CD8-positive, alpha-beta T cell (primary cell): ENCODE measurements at places on chromosomes 12 and 14. TPM values are rescaled to one million over a fixed set of nuclear protein-coding genes. Genes with fewer than 3 reads are reported as not detected.

- no peak for DNase-seq
Observed at GRCh38 chr12:131188131-131189050, 234.7 kb downstream of the ADGRD1 start.

Gene RNASE7
- total RNA-seq: not detected

DNA sequence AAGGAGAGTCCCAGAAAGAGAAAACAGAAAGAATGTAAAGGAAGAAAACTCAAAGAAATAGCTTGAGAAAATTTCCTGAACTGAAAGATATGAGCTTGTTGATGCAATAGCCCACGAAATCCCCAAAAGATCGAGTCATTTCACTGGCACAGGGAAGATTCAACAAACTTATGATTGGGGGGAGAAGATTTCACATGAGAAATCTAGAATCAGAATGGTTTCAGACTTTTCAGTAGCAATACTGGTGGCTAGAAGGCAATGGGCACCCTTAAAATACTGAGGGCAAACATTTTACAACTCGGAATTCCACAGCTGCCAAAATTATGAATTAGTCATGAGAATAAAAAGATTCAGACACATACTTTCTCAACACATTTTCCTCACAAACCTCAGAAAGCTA is 8.9 kb upstream of the KRT7 start:
- DNase-seq: no peak

DNA sequence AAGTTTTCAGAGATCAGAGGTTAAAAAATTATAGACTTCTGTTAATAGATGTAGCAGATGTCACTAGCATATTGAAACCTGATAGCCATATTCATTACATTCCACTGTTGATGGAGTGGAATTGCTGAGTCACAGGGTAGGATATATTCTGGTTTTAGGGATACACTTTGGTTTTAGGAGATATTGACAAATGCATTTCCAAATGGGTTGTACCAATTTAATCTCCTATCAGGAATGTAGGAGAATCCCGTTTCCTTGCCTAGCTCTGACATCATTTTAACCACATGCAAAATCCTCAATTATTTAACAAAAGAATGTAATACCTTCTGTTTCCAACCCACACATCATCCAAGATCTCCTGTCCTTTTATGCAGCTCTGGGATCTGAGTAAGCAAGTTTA is 30.7 kb upstream of the ESR2 start:
- no peak for DNase-seq

Gene KRT72
- 5.6 TPM for total RNA-seq

Gene SERPINA9
- total RNA-seq: not detected

DNA sequence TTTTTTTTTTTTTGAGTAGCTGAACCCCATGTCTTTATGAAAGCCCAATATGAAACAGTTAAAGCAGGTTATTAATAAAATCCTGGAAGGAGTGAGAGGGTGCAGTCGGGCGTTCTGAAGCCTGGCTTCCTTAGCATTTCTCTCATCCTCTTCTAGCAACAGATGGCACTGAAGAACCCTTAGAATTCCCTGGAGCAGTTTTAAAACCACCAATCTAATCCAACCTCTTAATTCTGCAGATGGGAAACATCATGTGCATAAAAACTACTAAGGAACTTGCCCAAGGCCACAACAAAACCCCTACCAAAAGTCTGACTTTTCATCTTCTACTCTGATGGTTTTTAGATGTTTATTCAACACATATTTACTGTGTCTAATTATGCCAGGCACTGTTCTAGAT is 25.2 kb downstream of the PRDM4 start:
- DNase-seq: no peak

- DNase-seq: no peak
Observed at GRCh38 chr14:38790916-38791315, 312.1 kb downstream of the SEC23A start.

Gene KCTD10
- total RNA-seq: 26.2 TPM

- no peak for DNase-seq
Observed at GRCh38 chr12:1595690-1596347, 1.4 kb upstream of the FBXL14 start.

Gene DPPA3
- not detected for total RNA-seq

DNA sequence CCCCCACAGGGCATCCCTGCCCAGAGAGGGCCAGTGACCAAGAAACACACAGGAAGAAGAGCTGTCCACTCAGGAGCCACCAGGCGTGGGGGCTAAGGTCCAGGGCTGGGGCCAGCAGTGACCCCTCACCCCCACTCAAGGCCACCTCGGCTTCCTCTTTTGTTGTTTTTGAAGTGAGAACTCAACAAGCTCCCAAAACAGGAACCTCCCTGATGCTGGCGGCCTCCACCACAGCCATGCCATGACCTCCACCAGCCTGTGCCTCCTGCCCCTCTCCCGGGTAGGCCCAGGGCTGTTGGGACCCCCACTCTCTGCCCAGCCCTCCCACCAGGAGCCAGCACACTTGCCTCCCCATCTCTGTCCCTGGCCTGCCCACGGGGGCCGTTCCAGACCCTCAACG is 7.8 kb downstream of the AKT1 start:
- no peak for DNase-seq

GRCh38 chr14:67703997-67704396 is 2.3 kb downstream of the RDH12 start:
- no peak for DNase-seq

DNA sequence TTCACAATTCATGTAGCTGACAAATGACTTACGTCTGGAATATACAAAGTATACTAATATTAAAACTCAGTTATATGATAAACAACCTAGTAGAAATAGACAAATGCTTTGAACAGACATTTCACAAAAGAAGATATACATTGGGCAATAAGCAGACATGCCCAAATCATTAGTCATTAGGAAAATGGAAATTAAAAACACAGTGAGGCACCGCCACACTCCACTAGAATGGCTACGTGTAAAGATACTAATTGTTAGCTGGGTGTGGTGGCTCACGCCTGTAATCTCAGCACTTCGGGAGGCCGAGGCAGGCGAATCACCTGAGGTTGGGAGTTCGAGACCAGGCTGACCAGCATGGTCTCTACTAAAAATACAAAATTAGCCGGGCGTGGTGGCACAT is 248.9 kb upstream of the TMEM132C start:
- no peak for DNase-seq

DNA sequence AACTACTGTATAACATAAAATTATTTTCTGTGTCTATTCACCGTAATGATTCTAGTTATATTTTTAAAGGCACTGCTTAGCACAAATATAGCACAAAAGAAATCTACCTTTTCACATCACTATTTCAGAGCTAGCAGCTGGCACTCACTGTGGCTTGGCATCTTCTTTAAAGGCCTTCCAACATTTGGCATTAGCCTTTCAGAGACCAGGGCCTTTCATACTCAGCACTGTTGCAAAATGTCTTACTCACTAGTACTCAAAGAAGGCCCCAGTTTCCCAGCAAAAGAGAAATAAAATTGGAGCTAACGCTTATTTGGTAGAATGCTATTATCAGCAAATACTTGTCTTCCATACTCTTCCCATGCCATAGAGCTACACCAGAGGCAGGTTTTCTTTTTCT is 238.4 kb downstream of the MED13L start:
- no peak for DNase-seq

DNA sequence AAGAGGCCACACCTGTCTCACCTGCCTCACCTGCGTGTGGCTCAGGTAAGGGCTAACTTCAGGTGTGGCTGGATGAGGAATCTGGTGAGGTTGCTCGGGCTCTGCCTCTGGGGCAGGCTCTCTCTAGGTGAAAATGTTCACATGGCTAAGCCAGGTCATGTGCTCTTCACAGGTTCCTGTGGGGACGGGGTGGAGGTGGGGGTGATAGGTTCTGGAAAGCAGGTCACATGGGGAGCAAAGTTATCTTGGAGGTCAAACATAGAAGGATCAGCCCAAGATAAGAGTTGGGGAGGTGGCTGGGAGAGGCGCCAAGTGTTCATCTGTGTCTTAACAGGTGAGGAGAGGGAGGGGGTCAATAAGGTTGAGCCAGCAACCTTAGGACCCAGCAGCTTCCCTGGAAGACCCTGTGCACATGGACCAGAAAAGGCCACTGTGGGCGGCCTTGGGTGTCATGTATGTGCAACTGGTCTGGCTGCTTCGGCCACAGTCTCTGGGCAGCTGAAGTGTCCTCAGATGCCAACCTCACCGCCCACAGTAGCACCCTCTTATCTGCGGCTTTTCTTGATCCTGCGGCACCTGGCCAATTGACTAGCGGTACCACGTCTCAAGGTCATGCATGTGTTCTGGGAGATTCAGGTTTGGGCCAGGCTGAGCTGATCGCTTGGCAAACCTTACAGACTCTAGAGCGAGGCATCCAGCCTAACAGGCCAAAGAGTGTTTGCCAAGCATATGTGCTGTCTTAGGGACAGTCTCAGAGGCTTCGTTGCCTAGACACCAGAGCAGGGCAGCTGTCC is 60.5 kb downstream of the CACNA1C start:
- DNase-seq: no peak

DNA sequence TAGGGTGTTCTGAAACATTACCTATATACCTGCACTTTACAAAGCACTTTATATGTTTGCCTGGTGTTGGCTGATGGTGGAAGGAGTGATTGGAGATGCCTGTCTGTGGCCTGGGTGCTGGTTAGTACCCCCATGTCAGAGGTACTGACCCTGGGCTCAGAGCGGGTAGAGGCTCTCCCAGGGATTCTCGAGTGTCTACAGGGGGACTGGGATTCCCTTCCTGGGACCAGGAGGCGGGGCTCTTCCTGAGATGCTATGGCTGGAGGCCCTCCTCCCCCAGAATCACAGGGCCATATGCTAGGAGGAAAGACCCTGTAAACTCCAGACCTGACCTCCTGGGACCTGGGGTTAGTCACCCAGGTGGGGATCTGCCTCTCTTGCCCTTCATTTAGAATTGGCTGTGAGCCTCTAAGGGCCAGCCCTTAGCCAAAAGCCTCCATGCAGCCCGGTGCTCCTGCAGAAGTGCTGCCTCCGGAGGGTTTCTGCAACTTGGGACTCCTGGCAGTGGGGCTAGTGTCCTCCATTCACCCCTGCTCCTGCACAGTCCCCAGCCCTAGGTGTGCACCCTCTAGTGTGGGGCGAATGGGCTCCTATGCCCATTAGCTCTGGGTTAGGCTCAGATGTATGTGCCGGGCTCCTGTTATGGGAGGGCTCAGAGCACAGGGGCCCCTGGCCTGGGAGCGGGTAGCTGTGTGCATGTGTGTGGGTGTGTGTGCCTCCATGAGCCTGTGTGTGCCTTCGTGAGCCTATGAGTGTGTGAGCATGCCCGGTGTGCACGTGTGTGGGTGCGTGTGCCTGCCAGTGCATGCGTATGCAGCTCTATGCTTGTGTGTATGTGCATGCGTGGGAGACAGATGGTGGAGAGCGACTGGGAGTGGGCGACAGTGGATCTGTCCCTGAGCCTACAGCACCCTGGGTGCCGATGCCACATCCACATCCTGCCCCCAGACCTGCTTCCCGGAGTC is 36.6 kb downstream of the RTL1 start:
- DNase-seq: no peak

DNA sequence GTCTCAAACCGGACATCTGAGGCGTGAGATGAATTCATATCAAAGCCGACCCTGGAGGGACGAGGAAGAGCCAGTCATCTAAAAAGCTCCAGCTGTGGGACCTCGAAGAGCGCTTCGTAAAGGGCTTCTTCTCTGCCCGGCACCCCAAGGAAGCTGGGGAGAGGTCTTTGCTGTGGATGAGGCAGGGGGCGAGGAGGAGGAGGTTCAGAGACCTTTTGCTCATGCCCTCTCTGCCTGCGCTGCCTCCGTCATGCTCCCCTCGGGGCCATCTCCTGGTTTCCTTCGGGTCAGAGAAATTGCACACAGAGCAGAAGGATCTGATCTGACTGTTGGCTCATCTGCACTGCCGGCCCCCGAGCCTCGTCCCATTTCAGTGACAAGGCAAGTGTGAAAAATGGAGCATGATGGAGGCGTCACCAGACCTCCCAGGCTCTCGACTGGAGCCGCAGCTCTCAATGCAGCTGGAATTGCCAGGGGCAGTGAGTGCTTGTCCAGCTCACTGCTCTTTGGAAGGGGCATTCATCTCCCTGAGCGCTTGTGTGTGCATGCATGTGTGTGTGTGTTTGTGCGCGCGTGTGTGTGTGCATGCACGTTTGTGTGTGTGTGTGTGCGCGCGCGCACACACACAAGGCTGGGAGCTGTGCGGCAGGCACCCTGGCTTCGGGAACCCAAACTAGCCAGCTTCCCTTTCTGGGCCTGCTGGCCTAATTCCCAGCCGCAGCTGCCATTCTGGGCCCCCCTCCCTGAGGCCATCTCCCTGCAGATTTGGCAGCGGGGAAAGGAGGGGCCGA is 9.2 kb downstream of the CABP1 start:
- no peak for DNase-seq

GRCh38 chr14:24238527-24239037 is 3.8 kb downstream of the TINF2 start:
- no peak for DNase-seq

DNA sequence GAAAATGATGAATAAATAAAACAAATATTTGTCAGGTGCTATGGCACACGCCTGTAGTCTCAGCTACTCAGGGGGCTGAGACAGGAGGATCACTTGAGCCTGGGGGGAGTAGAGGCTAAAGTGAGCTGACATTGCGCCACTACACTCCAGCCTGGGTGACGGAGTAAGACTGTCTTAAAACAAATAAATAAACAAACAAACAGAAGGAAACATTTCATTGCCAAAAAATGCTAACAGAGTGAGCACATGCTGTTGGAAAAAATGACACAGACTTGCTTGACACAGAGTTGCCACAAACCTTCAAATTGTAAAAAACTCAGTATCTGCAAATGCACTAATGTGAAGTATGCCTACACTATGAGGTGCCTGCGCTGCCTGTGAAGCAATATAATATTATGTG is 50.8 kb upstream of the AP4S1 start:
- DNase-seq: no peak
